ENCODE measurements at places on chromosomes 1 and 21.

DNA sequence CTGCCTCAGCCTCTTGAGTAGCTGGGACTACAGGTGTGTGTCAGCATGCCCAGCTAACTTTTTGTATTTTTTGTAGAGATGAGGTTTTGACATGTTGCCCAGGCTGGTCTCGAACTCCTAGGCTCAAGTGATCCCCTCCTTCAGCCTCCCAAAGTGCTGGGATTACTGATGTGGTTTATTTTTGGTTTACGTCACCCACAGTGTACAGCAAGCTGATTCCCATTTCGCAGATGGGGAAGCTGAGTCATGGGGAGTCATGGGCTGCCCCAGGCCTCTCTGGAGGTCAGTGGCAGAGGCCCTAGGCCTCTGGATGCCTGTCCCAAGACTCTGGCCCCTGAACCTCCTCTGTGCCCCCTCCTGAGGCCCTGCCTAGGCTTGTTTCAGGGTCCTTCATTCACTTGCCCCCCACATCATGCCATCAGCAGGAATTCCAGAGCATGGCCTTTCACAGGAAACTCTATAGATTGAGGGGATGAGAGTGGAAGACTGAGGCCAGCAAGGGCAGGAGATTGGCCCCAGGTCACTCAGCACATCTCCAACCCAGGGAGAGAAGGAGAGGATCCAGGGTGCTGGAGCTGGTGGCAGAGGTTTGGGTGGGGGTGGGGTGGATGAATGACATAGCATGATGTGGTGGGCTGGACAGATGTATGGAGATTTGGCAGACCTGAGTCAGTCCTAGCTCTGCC is 266.0 kb downstream of the PTPRU start:
- DNase-seq = no peak

- no peak for DNase-seq
Measured at GRCh38 chr1:24961334-24961733, 31.3 kb upstream of the RUNX3 start.

- DNase-seq = no peak
Measured at GRCh38 chr1:44346184-44346583, 8.9 kb downstream of the ERI3 start.

DNA sequence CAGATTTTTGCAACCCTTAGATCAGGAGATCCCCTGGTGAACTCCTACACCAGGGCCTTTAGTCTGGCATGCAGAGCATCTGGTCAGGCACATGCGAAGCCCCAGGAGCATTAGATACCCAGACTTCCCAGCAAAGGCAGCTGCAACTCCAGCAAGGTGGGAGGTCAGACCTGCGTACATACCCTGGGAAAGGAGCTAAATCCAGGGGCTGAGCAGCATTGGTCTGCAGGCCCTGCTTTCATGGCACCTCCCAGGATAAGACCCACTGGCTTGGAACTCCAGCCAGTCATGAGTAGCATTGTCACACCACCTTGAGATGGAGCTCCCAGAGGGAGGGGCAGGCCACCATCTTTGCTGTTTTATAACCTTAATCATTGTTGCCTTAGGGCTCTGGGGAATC is 92.3 kb downstream of the KCNT2 start:
- DNase-seq = no peak

DNA sequence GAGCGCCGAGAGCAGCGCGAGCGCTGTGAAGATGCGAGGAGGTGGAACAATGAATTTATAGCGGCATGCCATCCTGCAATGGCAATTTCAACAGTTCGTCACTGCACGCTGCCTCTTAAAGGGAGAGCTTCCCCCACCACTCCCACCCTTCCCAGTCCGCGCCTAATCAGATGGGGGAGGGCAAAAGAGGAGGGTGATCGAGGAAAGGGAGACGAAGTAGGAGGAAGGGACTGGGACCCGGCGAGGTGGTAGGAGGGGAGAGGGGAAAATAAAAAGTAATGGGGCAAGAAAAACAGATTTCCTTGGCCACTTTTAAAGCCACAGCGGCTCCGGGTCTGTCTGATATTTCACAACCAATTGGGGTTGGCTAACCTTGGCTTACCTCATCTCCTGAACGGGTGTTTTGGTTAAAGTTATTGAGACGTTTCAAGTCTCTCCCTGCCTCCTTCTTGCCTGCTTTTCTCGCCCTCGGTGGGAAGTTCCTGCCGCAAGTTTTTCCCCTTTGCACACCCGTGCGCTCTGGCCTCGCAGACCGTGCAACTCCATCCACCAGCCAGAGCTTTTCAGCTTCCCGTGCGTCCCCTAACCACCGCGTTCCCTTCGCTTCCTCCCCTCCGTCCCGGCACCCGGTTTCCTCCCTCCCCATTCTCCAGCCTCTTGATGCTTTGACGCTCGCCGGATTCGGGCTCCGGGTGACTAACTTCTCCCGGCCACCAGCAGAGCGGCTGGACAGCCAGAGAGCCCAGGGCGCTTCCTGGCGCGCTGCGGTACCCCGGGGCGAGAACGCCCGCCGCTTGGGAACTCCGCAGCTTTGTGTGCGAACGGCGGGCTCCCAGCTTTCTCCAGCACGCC is at the start of gene ADAMTS5:
ADAMTS5 (minus strand) TSS at position 27 of the 852 bp plus-strand sequence. CDS start 697 bp downstream, outside the sequence.
- no peak for DNase-seq
